ENCODE measurements at places on chromosomes 7 and 10. TPM values are rescaled to one million over a fixed set of nuclear protein-coding genes. Genes with fewer than 3 reads are reported as not detected.

GRCh38 chr7:45581271-45581780, 7.2 kb downstream of the ADCY1 start:
- H3K36me3 ChIP-seq, result no peaks in the 10 kb centered on the region
- H3K27ac ChIP-seq, result no peak overlapping the region
- H3K4me1 ChIP-seq, result no peaks in the 10 kb centered on the region

DNA sequence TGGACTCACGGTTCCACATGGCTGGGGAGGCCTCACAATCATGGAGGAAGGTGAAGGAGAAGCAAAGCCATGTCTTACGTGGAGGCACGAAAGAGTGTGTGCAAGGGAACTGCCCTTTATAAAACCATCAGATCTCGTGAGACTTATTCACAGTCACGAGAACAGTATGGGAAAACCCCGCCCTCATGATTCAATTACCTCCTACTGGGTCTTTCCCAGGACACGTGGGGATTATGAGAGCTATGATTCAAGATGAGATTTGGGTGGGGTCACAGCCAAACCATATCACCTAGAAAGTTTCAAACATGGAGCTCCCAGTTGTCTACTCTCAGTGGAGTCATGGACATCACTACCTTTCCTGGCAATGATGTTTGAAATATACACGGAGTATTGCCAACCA, 49.6 kb downstream of the CYCS start:
- no peaks in the 10 kb centered on the region for H3K36me3 ChIP-seq
- no peaks in the 10 kb centered on the region for H3K27me3 ChIP-seq
- H3K27ac ChIP-seq, result no peak overlapping the region

DNA sequence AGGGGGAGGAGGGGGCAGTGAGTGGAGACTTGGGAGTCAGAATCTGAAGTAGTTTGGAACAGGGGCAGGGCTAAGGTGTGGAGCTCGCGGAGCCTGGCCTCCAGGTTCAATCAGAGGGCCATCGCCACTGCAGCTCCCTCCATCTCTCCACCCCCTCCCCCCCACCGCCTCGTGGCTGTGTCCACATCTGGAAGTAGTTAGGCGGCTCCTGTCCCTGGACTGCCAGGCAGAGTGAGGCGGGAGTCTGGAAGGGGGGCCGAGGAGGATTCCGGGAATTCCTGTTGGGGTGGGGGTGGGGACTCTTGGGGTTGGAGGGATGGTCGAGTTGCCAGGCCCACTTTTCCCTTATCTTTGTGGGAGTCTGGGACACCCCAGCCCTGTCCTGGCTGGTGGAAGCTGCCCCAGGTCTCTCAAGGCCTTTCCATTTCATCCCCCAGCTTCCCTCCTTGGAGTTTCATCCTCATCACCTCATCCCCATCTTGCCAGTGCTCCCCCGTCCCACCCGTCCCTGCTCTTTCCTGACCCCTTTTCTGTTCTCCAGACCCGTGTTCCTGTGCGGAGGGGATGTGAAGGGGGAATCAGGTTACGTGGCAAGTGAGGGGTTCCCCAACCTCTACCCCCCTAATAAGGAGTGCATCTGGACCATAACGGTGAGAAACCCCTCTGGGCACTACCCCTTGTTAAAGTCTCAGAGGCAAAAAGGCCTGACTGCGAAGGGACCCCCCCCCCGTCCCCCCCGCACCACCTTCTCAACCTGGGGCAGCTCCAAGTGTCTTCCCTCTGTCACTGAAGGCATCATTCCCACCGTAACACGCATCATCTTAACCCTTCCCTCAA, 944 bp downstream of the PCOLCE start:
- peak; percentile 49 for DNase-seq
- H3K4me1 ChIP-seq, result peaks cover 23% of the 10 kb centered on the region
- H3K27ac ChIP-seq, result peak overlapping the region; percentile 84

The FAM221A gene
- 10.5 TPM for total RNA-seq

The PNLIP gene
- total RNA-seq, result 1.7 TPM

The NPC1L1 gene
- total RNA-seq, result 0.30 TPM

The HMX3 gene
- not detected for total RNA-seq

The ODAD2 gene
- total RNA-seq, result 1.8 TPM

GRCh38 chr7:114364151-114364550, 50.5 kb upstream of the FOXP2 start:
- H3K4me1 ChIP-seq, result no peaks in the 10 kb centered on the region
- no peaks in the 10 kb centered on the region for H3K36me3 ChIP-seq
- H3K27me3 ChIP-seq, result no peaks in the 10 kb centered on the region
- H3K27ac ChIP-seq, result no peak overlapping the region
- DNase-seq, result no peak

- H3K27me3 ChIP-seq, result no peaks in the 10 kb centered on the region
- H3K4me3 ChIP-seq, result no peak overlapping the region
- no peak for DNase-seq
- no peak overlapping the region for H3K27ac ChIP-seq
- peaks cover 7% of the 10 kb centered on the region for H3K36me3 ChIP-seq
Observed at GRCh38 chr7:139041378-139042085, 5.7 kb upstream of the ZC3HAV1L start.

The PAPOLB gene
- total RNA-seq, result 0.33 TPM

GRCh38 chr7:108413782-108414492, 42.3 kb downstream of the NRCAM start:
- peaks cover 5% of the 10 kb centered on the region for H3K4me1 ChIP-seq
- no peaks in the 10 kb centered on the region for H3K36me3 ChIP-seq
- H3K27me3 ChIP-seq, result no peaks in the 10 kb centered on the region
- DNase-seq, result no peak
- H3K27ac ChIP-seq, result no peak overlapping the region

The CPA2 gene
- not detected for total RNA-seq

The KCP gene
- 0.37 TPM for total RNA-seq

DNA sequence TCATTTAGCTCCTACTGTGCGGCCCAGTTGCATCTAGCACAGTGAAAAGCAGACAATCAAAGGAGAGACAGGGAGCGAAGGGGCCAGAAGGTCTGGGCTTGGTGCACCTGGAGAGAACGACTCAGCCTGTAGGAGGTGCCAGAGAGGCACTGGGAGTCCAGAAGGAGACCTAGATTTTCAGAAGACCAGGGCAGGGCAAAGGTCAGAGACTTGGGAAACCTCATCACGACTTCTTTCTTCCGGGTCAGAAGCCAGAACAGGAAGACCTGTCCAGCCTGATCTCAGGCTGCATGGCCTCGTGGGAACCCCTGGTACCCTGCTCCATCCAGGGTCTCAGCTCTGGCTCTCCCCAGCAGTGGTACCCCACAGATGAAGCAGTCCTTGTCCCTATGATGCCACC, 5.2 kb downstream of the AGAP3 start:
- H3K27me3 ChIP-seq, result no peaks in the 10 kb centered on the region
- H3K4me3 ChIP-seq, result no peak overlapping the region
- no peaks in the 10 kb centered on the region for H3K36me3 ChIP-seq
- H3K27ac ChIP-seq, result peak overlapping the region; percentile 93
- peaks cover 49% of the 10 kb centered on the region for H3K4me1 ChIP-seq

- H3K4me3 ChIP-seq, result no peak overlapping the region
- no peak for DNase-seq
- no peaks in the 10 kb centered on the region for H3K27me3 ChIP-seq
Observed at GRCh38 chr7:107876916-107877315, 14.1 kb upstream of the DLD start.

The GSTO2 gene
- 11.2 TPM for total RNA-seq

GRCh38 chr10:112519133-112519761, 72.2 kb downstream of the VTI1A start:
- H3K27me3 ChIP-seq, result no peaks in the 10 kb centered on the region
- no peaks in the 10 kb centered on the region for H3K36me3 ChIP-seq
- H3K4me3 ChIP-seq, result no peak overlapping the region
- DNase-seq, result no peak
- no peak overlapping the region for H3K27ac ChIP-seq
- H3K4me1 ChIP-seq, result no peaks in the 10 kb centered on the region

The CRHR2 gene
- 1.0 TPM for total RNA-seq

DNA sequence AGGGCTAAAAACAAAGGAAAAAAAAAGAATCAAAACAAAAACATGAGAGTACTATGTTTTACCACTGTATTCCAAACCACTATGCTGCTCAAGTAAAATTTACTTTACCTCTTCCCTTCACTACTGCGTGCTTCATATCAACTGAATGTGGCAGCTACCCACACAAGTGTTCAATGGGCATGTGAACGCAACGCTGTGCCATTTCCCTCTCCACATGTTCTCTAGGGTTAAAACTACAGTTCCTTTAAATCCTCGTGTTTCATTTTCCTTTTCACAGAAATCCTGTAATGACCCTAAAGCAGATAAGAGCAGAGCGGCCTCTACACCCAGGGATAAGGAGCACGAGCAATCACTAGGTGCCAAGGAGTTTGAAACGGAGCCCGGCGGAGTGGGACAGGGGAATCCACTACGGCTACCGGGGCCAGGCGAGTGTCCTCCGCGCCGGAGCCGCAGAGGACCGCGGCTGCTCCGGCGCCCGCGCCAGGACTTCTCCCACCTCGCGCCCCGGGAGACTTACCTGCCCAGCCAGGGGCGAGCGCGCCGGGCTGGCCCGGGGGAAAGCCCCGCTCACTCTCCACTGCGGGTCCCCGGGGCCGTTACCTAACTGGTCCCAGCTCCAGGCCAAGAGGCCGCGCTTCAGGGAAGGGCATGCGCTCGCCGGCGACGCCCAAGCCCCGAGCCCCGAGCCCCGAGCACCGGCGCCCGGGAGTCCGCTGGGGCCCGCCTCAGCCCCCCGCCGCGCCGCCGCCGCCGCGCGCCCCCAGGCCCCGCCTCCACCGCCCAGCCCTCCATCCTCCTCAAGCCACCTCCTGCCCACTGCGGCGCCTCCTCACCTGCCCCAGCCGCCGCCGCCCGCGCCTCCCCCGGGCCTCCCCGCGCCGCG, 711 bp downstream of the NAMPT start:
- H3K4me3 ChIP-seq, result peak overlapping the region; percentile 82
- peak; percentile 63 for DNase-seq
- H3K36me3 ChIP-seq, result no peaks in the 10 kb centered on the region

GRCh38 chr7:51043461-51043860, 260.8 kb upstream of the GRB10 start:
- no peaks in the 10 kb centered on the region for H3K36me3 ChIP-seq
- no peak overlapping the region for H3K4me3 ChIP-seq
- H3K27me3 ChIP-seq, result no peaks in the 10 kb centered on the region
- no peak overlapping the region for H3K27ac ChIP-seq
- no peak for DNase-seq

GRCh38 chr10:55495555-55495954, 694.5 kb upstream of the PCDH15 start:
- DNase-seq, result no peak
- H3K4me1 ChIP-seq, result no peaks in the 10 kb centered on the region
- H3K27ac ChIP-seq, result no peak overlapping the region
- no peaks in the 10 kb centered on the region for H3K27me3 ChIP-seq

GRCh38 chr7:129469930-129470329, 32.4 kb upstream of the SMKR1 start:
- H3K36me3 ChIP-seq, result no peaks in the 10 kb centered on the region
- no peaks in the 10 kb centered on the region for H3K4me1 ChIP-seq
- no peak overlapping the region for H3K4me3 ChIP-seq
- no peaks in the 10 kb centered on the region for H3K27me3 ChIP-seq
- H3K27ac ChIP-seq, result no peak overlapping the region
- no peak for DNase-seq

GRCh38 chr7:112108981-112109380, 97.2 kb downstream of the DOCK4 start:
- no peaks in the 10 kb centered on the region for H3K36me3 ChIP-seq
- peaks cover 10% of the 10 kb centered on the region for H3K4me1 ChIP-seq
- H3K27me3 ChIP-seq, result no peaks in the 10 kb centered on the region
- no peak overlapping the region for H3K4me3 ChIP-seq

- H3K36me3 ChIP-seq, result no peaks in the 10 kb centered on the region
- no peaks in the 10 kb centered on the region for H3K4me1 ChIP-seq
- no peak overlapping the region for H3K27ac ChIP-seq
- DNase-seq, result peak; percentile 15
- no peak overlapping the region for H3K4me3 ChIP-seq
Observed at GRCh38 chr10:43044448-43044921, 32.4 kb upstream of the RET start.

DNA sequence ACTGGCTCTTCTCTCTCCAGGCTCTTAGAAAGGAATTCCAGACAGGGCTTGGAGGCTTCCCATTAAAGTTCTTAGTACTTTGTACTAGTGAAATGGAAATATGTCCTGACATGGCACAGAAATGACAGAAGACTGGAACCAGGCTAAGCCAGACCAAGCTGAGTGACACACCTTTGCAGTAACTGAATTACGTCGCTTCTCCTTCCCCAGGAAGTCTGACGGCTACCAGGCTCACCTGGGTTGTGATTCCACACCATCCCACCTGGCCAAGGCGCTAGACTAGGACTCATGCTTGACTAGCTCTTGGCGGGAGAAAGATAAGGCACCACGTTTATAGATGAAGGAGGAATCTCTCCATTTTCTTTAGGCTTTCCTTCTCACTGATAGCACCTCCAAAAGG, 50.7 kb upstream of the KCNIP2 start:
- no peaks in the 10 kb centered on the region for H3K4me1 ChIP-seq
- no peak overlapping the region for H3K4me3 ChIP-seq
- H3K36me3 ChIP-seq, result no peaks in the 10 kb centered on the region

DNA sequence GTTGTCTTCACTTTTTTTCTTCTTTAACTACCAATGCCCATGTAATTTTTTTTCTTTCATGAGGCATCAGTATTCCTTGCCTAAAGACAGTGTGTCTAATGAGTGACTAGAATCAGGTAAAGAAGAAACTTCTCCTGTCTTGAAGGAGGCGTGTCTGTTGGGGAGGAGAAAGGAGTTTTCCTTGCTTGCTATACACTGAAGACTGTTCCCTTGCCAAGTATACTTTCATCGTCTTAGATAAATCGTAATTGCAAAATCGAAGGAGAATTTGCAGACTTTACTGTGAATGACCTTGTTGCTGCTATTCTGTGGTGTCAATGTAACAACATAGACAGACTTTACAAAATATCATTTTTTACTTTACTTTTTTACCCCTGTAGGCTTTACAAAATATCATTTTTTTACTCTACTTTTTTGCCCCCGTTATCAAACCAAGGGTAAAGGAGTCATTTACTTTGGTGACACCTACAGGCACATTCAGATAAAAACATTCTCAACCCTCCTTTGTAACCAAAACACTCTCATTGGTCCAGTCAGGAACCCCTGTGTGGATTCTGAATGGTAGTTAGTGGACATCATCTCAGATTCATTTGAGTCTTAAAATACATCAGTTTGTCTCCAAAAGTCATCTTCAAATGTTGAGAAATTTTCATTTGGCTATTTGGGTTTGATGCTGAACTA, 232.4 kb downstream of the AHR start:
- no peak overlapping the region for H3K27ac ChIP-seq
- H3K4me1 ChIP-seq, result peaks cover 7% of the 10 kb centered on the region
- H3K4me3 ChIP-seq, result no peak overlapping the region
- DNase-seq, result no peak

- no peak for DNase-seq
- no peaks in the 10 kb centered on the region for H3K36me3 ChIP-seq
- H3K4me3 ChIP-seq, result no peak overlapping the region
- H3K27ac ChIP-seq, result no peak overlapping the region
- H3K4me1 ChIP-seq, result no peaks in the 10 kb centered on the region
Observed at GRCh38 chr7:115984105-115984504, 46.5 kb downstream of the TFEC start.

GRCh38 chr7:158108646-158109293, 478.9 kb downstream of the PTPRN2 start:
- H3K27me3 ChIP-seq, result no peaks in the 10 kb centered on the region
- no peaks in the 10 kb centered on the region for H3K4me1 ChIP-seq
- H3K36me3 ChIP-seq, result no peaks in the 10 kb centered on the region
- no peak overlapping the region for H3K4me3 ChIP-seq
- no peak for DNase-seq

- DNase-seq, result no peak
- H3K4me1 ChIP-seq, result peaks cover 26% of the 10 kb centered on the region
- H3K4me3 ChIP-seq, result no peak overlapping the region
- H3K27me3 ChIP-seq, result no peaks in the 10 kb centered on the region
- H3K36me3 ChIP-seq, result no peaks in the 10 kb centered on the region
Observed at GRCh38 chr7:156609010-156609877, 31.3 kb upstream of the RNF32 start.

- no peak overlapping the region for H3K4me3 ChIP-seq
- peaks cover 6% of the 10 kb centered on the region for H3K4me1 ChIP-seq
- H3K27me3 ChIP-seq, result no peaks in the 10 kb centered on the region
- no peak for DNase-seq
- no peaks in the 10 kb centered on the region for H3K36me3 ChIP-seq
Observed at GRCh38 chr7:32532716-32533115, 37.4 kb downstream of the AVL9 start.

Data from upper lobe of left lung (tissue), 6 donors.